ENCODE measurements at places on chromosomes 11 and 22.
A peak's percentile ranks its signal among the peaks of the same experiment; 100 is the strongest.

DNA sequence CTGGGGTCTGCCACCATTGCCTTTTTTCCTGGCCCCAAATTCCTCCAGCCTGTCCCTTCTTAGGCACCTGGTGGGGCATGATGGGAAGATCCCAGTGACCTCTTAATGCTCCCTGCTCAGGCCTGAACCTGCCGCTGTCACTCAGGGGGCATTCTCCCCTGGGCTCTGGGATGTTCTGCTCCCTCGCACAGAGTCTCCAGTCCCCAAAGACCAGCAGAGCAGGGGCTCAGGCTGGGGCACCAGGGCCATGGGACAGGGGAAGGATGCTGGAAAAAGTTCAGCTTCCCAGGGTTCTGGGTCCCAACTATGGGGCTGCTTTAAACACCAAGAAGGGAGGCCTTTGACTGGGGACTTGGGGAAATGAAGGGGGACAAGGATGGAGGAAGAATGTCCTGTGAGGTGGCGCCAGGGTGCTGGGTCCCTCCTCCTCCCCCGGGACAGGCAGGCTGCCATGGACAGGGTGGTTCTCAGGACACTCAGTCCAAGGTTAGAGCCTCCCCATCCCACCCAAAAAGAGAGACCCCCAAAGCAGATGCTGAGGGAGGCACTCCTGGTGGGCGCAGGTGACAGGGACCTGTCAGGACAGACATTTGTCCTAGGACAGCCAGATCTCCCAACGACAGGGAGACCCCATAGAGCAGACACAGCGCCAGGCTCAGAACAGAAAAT, 30.8 kb downstream of the IGLL5 start:
- DNase-seq: no peak

- DNase-seq: no peak
Observed at GRCh38 chr22:44004104-44004460, 20.0 kb upstream of the PARVB start.

GRCh38 chr11:83601201-83601913, 315.2 kb upstream of the CCDC90B start:
- no peak for DNase-seq

DNA sequence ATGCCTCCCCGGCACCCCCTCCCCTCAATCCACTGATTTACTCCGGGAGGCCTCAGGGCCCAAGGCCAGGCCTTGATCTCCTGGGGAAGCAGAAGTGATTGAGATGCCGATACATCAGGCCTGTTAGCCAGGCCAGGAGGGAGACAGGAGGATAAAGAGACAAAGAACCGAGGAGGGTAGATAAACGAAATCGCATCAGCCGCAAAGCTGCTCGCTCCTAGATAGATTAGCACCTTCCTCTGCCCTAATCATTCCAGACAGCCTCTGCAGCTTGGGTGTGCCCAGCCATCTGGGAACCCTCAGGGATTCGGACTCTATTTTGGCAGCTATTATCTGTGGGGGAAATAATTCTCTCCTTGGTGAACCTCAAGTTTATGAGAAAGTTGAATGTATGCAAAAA, 121.2 kb downstream of the ABTB2 start:
- DNase-seq: no peak

GRCh38 chr11:47980907-47981621, 705 bp downstream of the PTPRJ start:
- DNase-seq: no peak

DNA sequence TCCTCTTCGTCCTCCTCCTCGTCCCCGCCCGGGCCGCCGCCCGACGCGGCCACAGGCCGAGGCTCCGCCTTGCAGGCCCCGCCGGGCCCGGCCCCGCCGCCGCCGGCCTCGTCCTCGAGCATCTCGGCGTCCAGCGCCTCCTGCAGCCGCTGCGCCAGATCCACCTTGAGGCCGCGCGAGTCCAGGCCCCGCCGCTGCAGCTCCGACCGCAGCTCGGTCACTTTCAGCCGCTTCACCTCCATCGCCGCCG, 417 bp downstream of the HNRNPUL2 start:
- no peak for DNase-seq

DNA sequence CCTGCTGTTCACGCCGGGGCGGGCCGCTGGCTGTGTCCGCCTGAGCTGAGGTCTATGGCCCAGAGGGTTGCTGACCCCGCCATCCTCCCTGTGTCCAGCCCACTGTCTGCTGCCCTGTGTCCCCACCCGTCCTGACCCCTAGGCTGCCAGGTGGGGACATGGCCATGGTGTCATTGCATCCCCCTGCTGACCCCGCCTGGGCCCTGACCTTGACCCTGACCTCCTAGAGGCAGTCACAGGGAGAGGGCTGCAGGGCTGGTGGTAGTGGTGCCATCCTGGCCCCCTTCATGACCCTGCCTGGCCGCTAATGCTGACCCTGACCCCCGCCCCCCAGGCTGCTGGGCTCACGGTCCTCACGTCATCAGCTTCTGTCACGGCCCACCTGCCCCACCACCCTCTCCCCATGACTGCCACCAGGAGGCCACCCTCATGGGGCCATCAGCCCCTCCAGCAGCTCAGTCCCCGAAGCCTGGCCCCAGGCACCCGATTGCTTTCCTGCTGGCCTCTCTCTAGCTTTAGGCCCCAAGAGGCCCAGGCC, 285.9 kb downstream of the BRD1 start:
- no peak for DNase-seq

DNA sequence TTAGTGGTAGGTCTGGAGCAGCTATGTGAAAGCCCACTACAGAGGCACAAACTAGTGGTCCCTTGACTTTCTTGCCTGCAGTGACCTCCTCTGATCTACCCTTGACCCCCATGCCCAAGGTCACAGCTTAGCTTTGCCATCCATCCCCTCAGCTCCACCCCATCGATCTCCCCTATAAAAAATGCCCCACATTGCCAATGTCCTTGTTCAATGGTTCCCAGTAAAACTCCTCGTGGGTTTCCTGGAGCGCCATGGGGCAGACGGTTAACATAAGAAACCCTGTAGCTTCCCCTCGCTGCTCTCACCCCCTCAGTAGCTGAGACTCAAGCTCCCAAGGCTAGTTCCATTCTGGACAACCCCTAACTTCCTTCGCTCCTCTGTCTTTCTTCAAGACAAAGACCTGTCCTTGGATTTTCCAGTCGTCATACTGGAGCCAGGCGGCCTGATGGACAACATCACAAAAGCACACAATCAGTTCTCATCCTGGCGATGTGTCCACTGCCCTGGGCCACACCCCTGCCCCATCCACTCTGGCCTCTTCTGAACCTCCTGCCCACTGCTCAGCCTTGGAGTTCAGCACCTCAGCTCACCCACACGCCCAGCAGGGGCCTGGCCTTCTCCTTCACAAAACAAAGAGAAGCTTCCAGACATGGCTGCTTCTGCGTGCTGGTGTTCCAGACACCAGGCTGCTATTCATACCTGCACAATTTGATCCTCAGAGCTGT, 1429.3 kb downstream of the BRD1 start:
- no peak for DNase-seq

DNA sequence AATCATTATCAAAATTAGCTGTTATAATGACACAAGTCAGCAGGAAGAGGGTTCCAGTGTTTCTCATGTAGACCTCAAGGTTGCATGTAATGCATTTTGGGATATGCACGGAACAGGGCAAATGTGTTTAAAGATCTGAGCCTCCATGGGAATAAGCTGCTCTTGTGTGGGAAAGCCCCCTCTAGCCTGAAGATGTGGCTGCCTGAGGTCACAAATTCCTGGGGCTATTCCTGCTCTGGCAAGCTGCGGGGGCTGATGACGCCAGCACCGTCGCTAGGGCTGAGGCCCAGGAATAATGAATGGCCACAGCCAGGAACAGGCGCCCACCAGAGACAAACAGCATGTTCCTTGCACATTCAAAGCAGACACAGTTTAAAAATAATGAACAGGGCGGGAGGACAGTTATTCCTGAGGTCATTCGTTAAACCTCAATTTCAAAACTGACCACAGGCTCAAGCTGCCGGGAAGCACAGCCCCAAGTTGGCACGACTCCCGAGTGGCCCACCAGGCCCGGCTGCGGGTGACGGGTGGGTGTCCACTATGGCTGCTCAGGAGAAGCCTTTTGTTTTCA, 11.7 kb downstream of the OSBPL5 start:
- peak; percentile 53 for DNase-seq

GRCh38 chr11:3225826-3226750, 6.1 kb downstream of the MRGPRE start:
- DNase-seq: no peak

DNA sequence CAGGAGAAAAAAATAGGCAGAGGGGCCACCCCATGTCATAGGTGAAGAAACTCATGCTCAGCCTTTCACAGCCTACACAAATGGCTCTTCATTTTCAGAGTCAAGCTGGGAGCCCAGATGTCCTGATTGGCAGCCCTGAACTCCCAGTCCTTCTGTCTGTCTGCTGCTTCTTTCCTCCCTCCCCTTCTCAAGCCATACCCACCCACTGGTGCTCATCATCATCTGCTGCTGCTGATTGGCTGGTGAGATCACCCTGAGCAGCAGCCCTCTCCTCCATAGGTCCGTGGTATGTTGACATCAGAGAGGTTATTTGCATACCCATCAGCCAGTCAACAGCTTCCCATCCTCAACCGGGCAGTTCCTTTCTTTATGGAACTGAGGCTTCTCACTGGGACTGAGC, 46.1 kb upstream of the PRDM11 start:
- DNase-seq: no peak

DNA sequence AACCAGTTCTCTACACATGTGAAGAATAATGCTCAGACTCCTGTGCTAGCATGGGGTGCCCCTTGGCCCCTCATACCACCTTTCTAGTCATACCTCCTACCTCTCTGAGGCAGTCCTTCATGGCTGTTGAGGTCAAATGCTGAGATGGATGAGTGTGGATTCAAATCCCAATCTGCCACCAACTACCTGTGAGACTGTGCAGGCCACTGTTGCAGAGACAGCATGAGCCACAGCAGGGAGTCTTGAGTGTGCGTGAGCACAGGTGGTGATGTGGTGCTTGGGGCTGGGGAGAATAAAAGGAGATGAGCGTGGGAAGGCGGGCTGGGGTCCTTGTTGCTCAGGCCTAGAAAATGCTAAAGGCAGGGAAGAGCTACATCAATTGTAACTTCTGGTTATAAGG, 218.0 kb upstream of the E2F8 start:
- no peak for DNase-seq

All from nucleus accumbens (tissue), 56 donors.